Thoracic aorta (tissue), 2 donors: ENCODE measurements at places on chromosomes 6 and 20.

- no peak for DNase-seq
Observed at GRCh38 chr20:42402455-42402854, 784.3 kb upstream of the CHD6 start.

DNA sequence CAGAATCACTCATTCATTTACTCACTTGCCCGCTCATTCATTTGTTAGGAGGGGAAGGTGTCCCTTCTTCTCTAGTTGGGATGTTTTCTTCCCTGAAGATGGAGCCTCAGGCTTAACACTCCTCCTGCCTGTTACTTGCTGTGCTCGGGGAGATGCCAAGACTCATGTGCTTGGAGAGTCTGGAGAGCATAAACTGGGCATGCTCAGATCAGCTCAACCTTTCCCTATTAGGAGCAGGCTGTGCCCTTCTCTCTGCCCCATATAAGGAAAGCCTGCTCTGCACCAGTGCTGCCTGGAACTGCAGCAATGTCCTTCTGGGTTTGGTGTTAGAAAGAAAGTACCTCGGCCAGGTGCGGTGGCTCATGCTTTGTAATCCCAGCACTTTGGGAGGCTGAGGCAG lies 18.0 kb upstream of the UBE2V1 start:
- DNase-seq, result peak; percentile 47

DNA sequence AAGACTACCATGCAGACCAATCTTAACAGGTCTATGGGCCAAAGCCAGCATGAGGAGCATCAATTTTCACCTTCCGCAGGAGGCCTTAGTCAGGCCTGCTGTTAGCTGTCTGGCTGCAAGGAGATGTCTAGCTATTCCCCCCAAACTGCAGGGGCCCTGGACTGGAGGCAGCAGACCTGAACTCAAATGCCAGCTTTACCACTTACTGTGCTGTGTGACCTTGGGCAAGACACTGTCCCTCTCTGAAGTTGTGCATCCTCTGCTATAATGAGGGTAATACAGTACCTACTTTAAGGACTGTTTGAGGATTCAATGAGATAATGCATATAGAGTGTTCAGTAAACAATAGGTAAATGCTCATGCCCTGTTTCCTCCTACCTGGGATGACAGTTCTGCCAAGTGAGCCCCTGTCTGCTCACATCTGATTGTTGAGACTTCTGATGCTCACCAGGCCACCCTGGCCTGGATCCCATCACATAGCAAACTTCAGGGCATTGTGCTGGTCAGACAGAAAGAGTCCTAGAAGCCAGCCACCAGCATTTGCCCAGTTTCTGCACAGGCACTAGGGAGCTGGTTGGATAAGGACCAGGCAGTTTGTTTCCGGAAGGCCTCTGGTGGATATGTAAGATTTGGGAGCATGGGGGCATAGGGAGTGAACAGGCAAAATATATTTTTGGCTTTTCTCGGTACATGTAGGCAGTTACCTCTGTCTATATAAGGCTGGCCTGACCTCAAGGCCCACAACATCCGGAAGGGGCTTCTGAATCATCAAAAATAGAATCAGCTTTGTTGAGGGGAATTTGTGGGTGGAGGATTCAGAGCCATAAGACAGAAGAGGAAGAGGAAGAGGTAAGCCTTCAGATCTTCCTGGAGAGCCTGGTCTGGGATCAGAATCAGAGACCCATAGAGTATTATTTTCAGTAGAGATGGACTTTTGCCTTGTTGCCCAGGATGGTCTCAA lies 2.3 kb upstream of the OCSTAMP start:
- DNase-seq, result no peak

- DNase-seq, result no peak
Observed at GRCh38 chr6:146410851-146411595, 132.6 kb upstream of the RAB32 start.

DNA sequence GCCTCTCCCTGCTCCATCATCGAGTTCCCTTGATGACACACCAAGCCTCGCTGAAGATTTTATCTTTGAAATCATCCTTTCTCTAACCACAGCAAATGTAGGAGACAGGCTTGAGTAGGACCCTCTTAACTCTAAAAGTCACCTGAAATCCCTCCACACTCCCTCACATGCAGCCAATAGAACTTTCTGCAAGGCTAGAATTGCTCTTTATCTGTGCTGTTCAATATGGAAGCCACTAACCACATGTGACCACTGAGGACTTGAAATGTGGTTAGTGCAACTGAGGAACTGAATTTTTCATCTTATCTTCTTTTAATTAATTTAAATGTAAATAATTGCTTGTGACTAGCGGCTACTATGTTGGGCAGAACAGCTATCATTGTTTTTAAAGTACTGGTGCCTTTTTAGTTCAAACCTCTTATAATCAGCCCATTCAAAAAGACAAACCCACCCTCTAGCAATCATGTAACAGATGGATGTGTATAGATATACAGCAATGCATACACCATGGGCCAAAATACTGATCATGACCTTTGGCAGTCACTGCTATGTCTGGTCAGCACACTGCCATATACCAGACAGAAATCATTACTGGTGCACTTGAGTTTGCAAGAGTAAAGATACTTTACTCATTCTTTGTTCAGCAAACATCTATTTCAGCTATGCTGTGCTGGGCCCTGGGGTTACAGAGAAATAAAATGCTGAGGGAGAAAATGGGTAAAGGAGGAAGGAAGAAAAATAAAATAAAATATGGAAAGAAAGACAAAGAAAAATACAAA lies 50.0 kb downstream of the GFOD1 start:
- no peak for DNase-seq
